Activated CD4-positive, alpha-beta T cell treated with anti-CD3 and anti-CD28 coated beads for 24 hours (primary cell): ENCODE measurements at places on chromosomes 13 and 19.

GRCh38 chr13:91652404-91653301, 254.2 kb downstream of the GPC5 start:
- DNase-seq, result no peak

GRCh38 chr13:33782631-33783030, 35.3 kb upstream of the RFC3 start:
- no peak for DNase-seq

DNA sequence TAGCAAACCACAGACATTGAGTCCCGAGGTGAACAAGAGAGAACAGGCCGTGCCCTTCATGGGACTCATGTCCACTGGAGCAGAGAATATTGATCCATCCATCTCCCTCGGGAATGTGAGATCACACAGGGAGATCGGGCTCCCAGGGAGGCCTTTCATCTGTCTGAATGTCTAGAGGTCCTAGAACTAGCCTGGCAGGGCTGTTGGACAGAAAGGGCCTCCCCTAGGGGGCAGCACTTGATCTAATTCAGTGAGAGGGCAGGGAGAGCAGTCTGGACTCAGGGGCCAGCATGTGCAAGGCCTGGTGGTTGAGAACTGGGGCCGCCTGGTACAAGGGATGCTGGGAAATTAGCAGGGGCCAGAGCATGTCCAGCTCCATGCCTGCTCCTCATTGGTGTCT, 4.3 kb downstream of the RUVBL2 start:
- peak; percentile 50 for DNase-seq

- no peak for DNase-seq
These were observed 835.9 kb downstream of the UQCRFS1 start for GRCh38 chr19:28377077-28377476.

DNA sequence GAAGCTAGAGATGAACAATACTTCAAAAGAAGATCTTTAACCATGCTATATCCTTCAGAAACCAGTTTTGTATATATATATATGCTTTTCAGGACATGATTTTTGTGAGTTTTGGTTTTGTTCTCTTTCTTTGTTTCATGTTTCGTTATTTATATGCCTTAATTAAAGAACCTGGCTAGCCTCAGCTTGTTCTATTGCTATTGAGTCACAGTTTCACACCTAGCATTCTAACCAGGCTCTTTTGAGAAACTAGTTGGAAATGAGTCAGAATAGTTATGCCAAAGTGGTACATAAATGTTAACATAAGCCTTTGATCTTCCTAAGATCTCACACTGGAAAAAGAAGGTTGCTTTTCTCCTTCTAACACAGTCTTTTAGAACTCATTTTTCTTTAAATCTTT, 1925.2 kb downstream of the OLFM4 start:
- no peak for DNase-seq

DNA sequence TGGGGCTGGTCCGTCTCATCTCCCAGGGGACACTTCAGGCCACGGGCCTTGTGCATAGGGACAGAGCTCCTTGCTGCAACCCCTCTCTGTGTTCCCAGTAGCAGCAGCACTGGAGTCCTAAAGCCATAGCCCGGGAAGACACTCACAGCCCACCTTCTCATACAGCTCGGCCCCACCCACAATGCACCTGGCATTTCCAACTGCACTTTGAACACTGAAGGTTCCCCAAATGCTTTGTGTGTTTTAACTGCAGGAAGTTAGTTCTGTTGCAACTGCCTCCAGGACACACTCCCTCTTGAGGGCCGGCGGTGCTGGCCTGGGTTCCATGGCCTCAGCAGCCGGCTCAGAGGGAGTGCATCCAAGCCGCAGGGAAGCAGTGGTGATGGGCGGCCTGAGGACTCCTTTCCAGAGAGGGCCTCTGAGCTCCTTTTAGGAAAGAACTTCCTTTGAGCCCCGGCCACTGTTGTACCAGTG, 22.7 kb upstream of the TMEM255B start:
- DNase-seq, result no peak

DNA sequence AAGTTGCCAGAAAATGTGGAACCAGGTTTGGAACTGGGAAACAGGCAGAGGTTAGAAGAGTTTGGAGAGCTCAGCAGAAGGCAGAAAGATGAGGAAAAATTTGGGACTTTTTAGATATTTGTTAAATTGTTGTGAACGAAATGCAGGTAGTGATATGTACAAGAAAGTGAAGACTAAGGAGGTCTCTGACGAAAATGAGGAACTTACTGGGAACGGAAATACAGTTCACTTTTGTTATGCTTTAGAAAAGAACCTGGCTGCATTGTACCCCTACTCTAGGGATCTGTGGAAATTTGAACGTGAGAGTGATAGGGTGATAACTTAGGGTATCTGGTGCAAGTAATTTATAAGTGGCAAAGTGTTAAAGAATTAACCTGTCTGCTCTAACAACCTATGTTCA, 632.4 kb downstream of the SLITRK5 start:
- no peak for DNase-seq

DNA sequence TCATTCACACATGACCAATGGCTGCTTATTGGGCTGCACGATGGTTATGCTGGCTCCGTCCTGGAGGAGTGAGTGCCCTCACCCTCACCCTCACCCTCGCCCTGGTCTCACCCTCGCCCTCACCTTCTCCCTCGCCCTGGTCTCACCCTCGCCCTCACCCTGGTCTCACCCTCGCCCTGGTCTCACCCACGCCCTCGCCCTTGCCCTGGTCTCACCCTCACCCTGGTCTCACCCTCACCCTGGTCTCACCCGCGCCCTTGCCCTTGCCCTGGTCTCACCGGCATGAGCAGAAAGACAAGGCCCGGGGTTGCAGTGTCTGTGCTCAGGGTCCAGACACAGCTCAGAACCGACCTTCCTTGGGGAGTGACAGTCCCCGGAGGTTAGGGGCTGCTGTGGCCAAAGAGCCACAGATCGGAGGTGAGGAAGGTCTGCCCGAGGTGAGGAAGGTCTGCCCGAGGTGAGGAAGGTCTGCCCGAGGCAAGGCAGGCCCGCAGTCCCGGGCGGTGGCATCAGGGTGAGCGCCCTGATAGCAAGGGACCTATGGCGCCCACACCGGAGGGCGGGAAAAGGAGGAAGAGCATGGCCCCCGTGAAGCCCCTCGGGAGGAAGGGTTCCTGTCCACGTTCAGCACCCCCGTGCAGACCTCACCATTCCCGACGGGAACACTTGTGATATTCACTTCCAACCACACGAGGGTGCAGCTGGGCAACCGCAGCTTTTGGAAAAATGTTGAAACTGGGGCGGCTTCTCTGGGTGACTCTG, 65.6 kb downstream of the MCF2L start:
- no peak for DNase-seq

GRCh38 chr13:30037306-30037705, 186.9 kb upstream of the UBL3 start:
- DNase-seq, result no peak

GRCh38 chr13:23609414-23609760, 39.2 kb downstream of the TNFRSF19 start:
- DNase-seq, result no peak

GRCh38 chr13:100068133-100068931, 20.6 kb upstream of the PCCA start:
- no peak for DNase-seq

DNA sequence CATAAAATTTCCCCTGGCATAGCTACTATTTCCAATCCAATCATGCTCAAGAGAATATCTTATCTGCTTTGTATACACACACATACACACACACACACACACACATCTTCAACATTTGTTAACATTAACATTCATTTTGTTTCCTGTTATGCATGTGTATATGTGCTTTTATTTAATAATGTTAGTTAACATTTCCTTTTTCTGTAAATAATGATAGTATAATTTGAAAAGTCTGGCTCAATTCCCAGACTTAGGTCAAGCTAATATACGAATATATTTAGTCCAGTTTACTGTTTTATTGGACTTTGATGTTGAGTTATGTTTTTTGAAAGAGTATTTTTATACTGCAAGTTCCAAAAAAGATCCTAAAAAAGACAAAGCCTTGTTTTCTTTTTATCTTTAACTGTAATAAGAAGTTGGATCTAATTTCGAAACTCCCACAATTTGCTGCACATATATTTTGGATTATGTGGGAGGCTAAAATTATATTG, 1072.4 kb downstream of the EFNB2 start:
- DNase-seq, result no peak

DNA sequence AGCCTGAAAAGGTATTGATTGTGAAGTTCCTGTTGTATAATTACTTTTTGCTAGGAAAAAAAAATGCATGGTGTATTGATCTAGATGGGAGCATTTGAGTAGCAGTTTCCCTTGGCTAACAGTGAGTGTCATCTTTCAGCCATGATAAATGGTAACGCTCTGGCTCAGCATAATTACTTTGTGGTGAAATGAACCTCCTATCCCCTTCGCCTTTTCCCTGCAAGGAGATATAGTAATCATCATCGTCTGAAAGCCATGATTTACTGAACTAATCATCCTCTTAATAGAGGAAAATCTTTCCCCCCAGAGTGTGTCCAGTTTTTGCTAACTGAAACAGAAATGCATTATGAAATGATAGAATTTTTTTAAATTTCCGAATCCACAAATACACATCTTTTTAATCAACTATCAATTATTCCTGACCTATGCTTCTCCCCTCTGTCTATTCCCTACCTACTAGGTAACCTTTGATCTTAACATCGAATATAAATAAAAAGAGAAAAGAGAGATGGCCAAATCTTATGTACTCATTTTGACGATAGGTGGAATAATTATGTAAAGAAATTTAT, 88.7 kb downstream of the MAB21L1 start:
- no peak for DNase-seq

DNA sequence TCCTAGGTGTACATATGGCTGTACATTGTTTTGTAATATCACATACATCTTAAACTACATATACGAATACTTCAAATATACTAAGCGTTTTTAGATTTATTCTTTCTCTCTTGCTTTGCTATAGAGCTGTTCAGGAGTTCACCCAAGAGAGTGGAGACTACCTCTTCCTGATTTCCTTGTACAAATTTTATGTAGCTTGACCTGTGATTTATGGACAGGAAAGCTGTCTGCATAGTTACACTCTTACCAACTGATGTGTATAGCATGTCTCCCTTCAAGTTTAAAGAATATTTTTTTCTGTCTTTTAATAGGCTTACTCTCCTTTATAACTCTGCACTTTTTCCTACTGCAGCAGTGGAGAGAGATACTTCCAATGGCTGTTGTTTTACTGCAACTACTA, 428.7 kb downstream of the NDFIP2 start:
- DNase-seq, result no peak

GRCh38 chr19:33263325-33264023, 37.8 kb upstream of the SLC7A10 start:
- DNase-seq, result no peak

- no peak for DNase-seq
These were observed 4.1 kb downstream of the UBXN6 start for GRCh38 chr19:4453232-4454179.

GRCh38 chr19:13781547-13781946, 7.3 kb downstream of the C19orf53 start:
- no peak for DNase-seq

- no peak for DNase-seq
These were observed 415.8 kb upstream of the KLF12 start for GRCh38 chr13:74550039-74550438.

DNA sequence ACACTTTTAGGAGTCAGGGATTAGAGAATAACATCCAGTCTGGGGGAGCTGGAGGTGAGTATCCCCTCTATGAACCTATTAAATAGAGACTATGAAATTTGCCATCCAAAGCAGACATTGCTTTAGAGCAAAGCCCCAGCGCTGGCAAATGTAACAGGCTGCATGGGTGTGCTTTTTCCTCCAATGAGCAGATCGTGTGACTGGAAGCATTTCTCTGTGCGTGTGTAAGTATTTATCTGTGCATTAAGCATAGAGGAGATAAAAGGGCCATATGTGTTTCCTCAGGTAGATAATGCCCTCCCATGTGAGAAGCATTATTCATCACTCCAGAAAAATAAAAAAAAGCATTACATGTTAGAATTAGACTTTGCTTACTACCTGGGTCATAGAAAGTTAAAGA, 924 bp downstream of the TNFSF13B start:
- no peak for DNase-seq

- no peak for DNase-seq
These were observed 28.3 kb upstream of the PCDH9 start for GRCh38 chr13:67258482-67258881.

DNA sequence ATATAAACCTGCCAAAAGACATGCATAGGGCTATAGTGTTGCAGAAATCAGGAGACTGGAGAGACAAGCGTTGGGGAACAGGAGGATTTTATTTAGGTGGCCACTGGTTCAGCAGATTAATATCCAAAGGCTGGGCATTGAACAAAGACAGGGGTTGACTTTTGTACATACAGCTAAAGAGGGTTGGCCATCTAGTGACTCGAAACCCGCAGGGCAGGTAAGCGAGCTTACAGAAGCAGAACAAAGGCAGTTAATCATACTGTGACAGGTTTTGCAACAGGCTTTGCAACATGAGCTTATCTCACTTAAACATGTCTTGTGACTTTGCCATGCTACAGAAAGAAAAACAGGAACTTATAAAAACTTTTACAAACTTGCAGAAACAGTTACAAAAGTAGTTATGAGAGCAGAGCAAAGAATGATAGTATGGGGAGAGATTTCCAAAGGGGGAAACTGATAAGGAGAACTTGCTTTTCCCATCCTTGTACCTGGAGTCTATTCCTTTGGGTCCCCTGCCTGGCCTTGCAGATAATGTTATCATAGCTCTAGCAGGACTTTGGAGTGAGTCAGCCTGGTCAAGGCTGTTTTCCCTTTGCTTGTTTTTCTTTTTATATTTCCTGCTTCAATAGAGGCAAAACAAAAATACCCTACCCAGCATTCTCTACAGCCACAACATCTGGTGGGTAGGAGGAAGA, 234.2 kb downstream of the PCDH17 start:
- DNase-seq, result no peak

DNA sequence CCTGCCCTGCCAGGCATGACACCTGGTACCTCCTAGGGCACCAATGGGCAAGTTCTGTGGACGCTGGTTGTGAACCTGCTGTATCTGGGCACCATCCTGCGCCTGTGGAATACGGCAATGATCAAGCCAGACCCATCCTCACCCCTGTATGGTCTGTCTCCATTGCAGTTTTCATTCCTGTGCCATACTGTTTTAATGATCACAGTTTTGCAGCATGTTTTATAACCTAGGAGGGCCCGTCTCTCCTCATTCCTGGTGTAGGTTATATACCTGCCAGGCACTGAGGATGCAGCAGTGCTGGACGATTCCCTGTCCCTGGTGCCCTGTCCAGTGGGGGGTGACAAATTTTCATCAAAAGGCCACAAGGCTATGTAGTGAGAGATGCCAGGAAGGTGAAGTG, 5.6 kb downstream of the TBC1D17 start:
- DNase-seq, result no peak

DNA sequence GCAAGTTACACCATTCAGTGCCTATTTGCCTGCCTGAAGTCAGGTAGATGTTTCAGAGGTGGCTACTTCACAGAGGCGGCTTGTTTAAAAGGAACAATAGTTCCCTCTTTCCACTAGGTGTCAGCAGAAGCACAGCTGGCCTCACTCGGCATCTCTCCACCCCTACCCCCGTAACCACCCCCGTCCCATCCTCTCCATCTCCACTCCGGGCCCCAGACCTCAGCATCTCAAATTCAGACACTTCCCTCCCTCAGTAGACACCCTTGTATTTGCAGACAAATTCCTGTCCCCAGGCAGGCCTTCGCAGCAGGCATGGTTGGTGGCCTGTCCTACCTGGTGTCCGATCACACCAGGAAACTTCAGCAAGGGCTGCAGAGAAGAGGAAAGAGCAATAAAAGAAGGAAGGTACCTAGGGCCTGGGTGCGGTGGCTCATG, 9.1 kb upstream of the DPP9 start:
- DNase-seq, result no peak

GRCh38 chr19:55635334-55635717, 5.5 kb upstream of the ZNF580 start:
- no peak for DNase-seq
